Natural killer cell (primary cell): ENCODE measurements at places on chromosomes 5 and 9.

- H3K27ac ChIP-seq, result no peak overlapping the region
- no peaks in the 10 kb centered on the region for H3K4me1 ChIP-seq
- DNase-seq, result no peak
Observed at GRCh38 chr5:97501286-97501964, 318.4 kb upstream of the RIOK2 start.

- H3K4me3 ChIP-seq, result no peak overlapping the region
- no peak for DNase-seq
- no peaks in the 10 kb centered on the region for H3K4me1 ChIP-seq
- H3K27me3 ChIP-seq, result no peaks in the 10 kb centered on the region
Observed at GRCh38 chr5:87147441-87147840, 120.2 kb upstream of the RASA1 start.

GRCh38 chr5:41856644-41857491 is 13.4 kb downstream of the OXCT1 start:
- no peak overlapping the region for H3K4me3 ChIP-seq
- peak; percentile 89 for DNase-seq
- H3K27ac ChIP-seq, result no peak overlapping the region
- no peaks in the 10 kb centered on the region for H3K4me1 ChIP-seq
- H3K36me3 ChIP-seq, result peaks cover 52% of the 10 kb centered on the region

- H3K27ac ChIP-seq, result no peak overlapping the region
- H3K4me1 ChIP-seq, result no peaks in the 10 kb centered on the region
- no peak overlapping the region for H3K4me3 ChIP-seq
- no peaks in the 10 kb centered on the region for H3K36me3 ChIP-seq
- no peak for DNase-seq
- H3K27me3 ChIP-seq, result no peaks in the 10 kb centered on the region
Observed at GRCh38 chr5:64923151-64923685, 154.5 kb downstream of the CWC27 start.

GRCh38 chr9:551986-552929 is 289.2 kb upstream of the DMRT1 start:
- H3K36me3 ChIP-seq, result no peaks in the 10 kb centered on the region
- H3K27me3 ChIP-seq, result no peaks in the 10 kb centered on the region
- DNase-seq, result no peak
- H3K27ac ChIP-seq, result no peak overlapping the region
- H3K4me3 ChIP-seq, result no peak overlapping the region
- H3K4me1 ChIP-seq, result no peaks in the 10 kb centered on the region

GRCh38 chr5:76224898-76225297 is 141.7 kb downstream of the SV2C start:
- peaks cover 2% of the 10 kb centered on the region for H3K4me1 ChIP-seq
- no peaks in the 10 kb centered on the region for H3K36me3 ChIP-seq
- no peak overlapping the region for H3K4me3 ChIP-seq
- no peak for DNase-seq
- no peaks in the 10 kb centered on the region for H3K27me3 ChIP-seq
- no peak overlapping the region for H3K27ac ChIP-seq

DNA sequence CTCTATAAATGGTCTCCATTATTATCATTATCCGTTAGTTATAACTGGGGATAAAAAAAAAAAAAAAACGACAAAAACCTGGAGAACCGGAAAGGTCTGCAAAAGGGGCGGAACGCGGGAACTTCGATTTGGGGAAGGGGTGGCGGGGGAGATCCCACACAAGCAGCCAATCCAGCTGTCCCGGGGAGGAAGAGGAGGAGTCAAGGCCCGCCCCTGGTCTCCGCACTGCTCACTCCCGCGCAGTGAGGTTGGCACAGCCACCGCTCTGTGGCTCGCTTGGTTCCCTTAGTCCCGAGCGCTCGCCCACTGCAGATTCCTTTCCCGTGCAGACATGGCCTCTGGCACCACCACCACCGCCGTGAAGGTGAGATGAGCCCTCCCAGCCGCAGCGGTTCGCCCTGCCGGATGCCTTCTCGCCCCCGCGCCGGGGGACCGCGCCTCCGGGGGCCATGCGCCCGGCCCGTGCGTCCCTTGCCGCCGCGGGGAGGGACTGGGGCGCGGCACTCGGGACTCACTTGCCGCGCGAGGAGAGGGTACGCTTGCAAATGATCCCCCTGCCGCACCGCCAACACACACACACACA is at the start of gene MTAP:
Gene MTAP, plus strand, starts transcription at position 219 of the 583 bp plus-strand sequence. Its CDS starts 113 bp downstream, at position 332.
- peaks cover 16% of the 10 kb centered on the region for H3K4me1 ChIP-seq
- peak within 1 kb of the TSS; percentile 79 for H3K4me3 ChIP-seq
- peak; percentile 80 for DNase-seq
- H3K27ac ChIP-seq, result peak within 1 kb of the TSS; percentile 50
- peaks cover 7% of the 10 kb centered on the region for H3K27me3 ChIP-seq

GRCh38 chr5:33300209-33300742 is 140.5 kb upstream of the TARS1 start:
- H3K27ac ChIP-seq, result no peak overlapping the region
- H3K4me1 ChIP-seq, result no peaks in the 10 kb centered on the region

- no peaks in the 10 kb centered on the region for H3K4me1 ChIP-seq
- H3K27me3 ChIP-seq, result no peaks in the 10 kb centered on the region
- DNase-seq, result no peak
- no peaks in the 10 kb centered on the region for H3K36me3 ChIP-seq
- H3K27ac ChIP-seq, result no peak overlapping the region
Observed at GRCh38 chr5:66960369-66961137, 236.0 kb downstream of the CD180 start.

- H3K36me3 ChIP-seq, result no peaks in the 10 kb centered on the region
- H3K4me1 ChIP-seq, result no peaks in the 10 kb centered on the region
- no peak overlapping the region for H3K4me3 ChIP-seq
- DNase-seq, result no peak
Observed at GRCh38 chr9:33185858-33186257, 18.7 kb upstream of the B4GALT1 start.

- no peaks in the 10 kb centered on the region for H3K27me3 ChIP-seq
- H3K36me3 ChIP-seq, result no peaks in the 10 kb centered on the region
- H3K4me3 ChIP-seq, result no peak overlapping the region
Observed at GRCh38 chr5:4873652-4874051, 266.5 kb upstream of the ADAMTS16 start.

DNA sequence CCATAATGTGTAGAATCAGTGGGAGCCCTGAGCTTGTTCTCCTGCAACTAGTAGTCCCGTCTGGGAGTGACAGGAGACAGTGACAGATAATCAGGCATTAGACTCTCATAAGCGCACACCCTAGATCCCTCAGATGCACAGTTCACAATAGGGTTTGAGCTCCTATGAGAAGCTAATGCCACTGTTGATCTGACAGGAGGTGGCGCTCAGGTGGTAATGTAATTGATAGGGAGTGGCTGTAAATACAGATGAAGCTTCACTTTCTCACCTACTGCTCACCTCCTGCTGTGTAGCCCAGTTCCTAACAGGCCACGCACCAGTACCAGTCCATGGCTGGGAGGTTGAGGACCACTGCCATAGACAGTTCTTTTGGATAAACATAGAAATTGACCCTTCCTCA is 188.7 kb downstream of the ROR2 start:
- no peaks in the 10 kb centered on the region for H3K4me1 ChIP-seq
- no peak overlapping the region for H3K27ac ChIP-seq
- DNase-seq, result no peak

- H3K4me1 ChIP-seq, result no peaks in the 10 kb centered on the region
- H3K27me3 ChIP-seq, result no peaks in the 10 kb centered on the region
- no peaks in the 10 kb centered on the region for H3K36me3 ChIP-seq
- H3K4me3 ChIP-seq, result no peak overlapping the region
Observed at GRCh38 chr5:13780081-13780480, 164.4 kb downstream of the DNAH5 start.

- H3K27ac ChIP-seq, result no peak overlapping the region
- H3K27me3 ChIP-seq, result no peaks in the 10 kb centered on the region
- DNase-seq, result no peak
- peaks cover 5% of the 10 kb centered on the region for H3K4me1 ChIP-seq
- no peak overlapping the region for H3K4me3 ChIP-seq
- H3K36me3 ChIP-seq, result no peaks in the 10 kb centered on the region
Observed at GRCh38 chr9:74173284-74173683, 323.9 kb upstream of the RORB start.

DNA sequence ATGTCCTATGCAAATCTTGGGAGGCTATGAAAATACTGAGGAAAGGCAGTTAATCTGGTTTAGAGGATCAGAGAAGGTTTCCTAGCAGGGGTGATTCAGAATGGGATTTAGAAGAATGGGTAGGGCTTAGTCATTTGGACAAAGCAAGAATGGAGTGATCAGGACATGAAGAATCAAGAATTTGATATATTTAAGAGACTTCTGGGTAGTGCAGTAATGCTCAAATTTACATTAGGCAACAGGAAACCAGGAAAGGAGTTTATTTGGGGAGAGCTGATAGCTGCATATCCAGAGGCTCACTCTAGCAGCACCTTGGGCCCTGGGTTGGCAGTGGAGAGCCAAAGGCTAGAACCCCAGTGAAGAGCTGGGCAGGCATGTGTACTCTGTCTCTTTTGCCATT is 78.9 kb upstream of the PAPPA start:
- no peak overlapping the region for H3K27ac ChIP-seq
- H3K4me1 ChIP-seq, result no peaks in the 10 kb centered on the region
- no peaks in the 10 kb centered on the region for H3K36me3 ChIP-seq
- no peak for DNase-seq

DNA sequence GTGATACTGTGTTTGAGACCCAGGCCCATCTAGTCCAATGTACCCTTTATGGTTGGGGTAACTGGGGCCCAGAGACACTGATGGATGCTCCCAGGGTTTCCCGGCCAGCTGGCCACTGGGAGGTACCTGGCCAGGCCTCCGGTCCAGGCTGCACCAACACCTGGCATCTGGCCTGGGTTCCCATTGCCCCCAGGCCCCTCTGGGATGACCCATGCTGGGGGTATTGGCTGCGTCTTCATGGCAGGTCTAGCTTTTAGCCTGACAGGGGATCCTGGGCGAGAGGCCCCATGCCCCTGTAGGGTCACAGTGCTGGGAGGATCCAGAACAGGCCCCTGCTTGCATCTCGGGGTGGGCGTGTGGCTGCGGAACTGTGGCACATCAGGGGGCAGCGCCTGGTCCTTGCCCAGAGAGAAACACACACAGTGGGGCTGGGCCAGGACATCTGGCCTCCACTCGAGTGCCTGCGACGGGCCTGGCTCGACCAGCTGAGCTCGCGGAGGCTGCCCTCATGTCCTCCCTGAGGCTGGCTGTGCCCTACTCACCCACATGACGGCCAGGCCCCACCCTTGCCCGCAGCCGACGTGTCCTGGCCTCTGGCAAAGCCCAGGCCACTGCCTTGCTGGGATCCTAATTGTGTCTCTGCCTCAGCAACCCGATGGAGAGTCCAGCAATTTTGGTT is 21.5 kb upstream of the COL5A1 start:
- no peaks in the 10 kb centered on the region for H3K4me1 ChIP-seq
- no peaks in the 10 kb centered on the region for H3K27me3 ChIP-seq
- H3K36me3 ChIP-seq, result no peaks in the 10 kb centered on the region
- H3K27ac ChIP-seq, result no peak overlapping the region

- peak overlapping the region; percentile 93 for H3K27ac ChIP-seq
- H3K36me3 ChIP-seq, result no peaks in the 10 kb centered on the region
- H3K4me1 ChIP-seq, result peaks cover 32% of the 10 kb centered on the region
- H3K4me3 ChIP-seq, result peak overlapping the region; percentile 75
- no peaks in the 10 kb centered on the region for H3K27me3 ChIP-seq
Observed at GRCh38 chr5:18745042-18745987, 1111.1 kb downstream of the TAF11L14 start.

DNA sequence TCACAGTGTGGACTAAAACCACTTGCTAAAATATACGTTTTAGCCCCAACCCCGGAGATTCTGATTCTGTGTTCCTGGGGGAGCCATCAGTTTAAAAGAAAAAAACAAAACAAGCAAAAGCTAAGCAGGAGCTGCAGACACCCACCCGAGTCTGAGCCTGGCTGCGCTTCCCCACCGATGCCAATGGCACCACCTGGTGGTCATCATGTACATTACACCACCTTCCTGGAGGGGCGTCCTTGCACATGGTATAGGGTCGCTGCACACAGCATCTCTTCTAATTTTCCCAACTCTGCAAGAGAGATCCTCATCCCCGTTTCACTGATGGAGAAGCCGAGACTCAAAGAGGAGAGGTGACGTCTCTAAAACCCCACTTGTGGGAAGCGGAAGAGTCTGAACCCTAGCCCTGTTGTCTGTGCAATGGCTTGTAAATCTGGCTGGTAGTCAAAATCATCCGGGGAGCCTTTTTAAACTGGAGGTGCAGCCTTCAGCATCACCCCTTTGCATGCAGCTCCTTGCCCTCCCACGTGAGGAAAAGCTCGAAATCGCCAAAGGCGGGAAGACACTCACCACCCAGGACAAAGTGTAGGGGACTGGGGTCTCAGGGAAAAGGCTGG is 23.1 kb upstream of the CNOT6 start:
- peaks cover 5% of the 10 kb centered on the region for H3K4me1 ChIP-seq
- no peak overlapping the region for H3K4me3 ChIP-seq
- H3K27me3 ChIP-seq, result no peaks in the 10 kb centered on the region
- DNase-seq, result peak; percentile 84
- no peaks in the 10 kb centered on the region for H3K36me3 ChIP-seq
- no peak overlapping the region for H3K27ac ChIP-seq

- DNase-seq, result no peak
- H3K4me3 ChIP-seq, result no peak overlapping the region
- H3K27me3 ChIP-seq, result no peaks in the 10 kb centered on the region
- peaks cover 4% of the 10 kb centered on the region for H3K36me3 ChIP-seq
- H3K4me1 ChIP-seq, result peaks cover 49% of the 10 kb centered on the region
- no peak overlapping the region for H3K27ac ChIP-seq
Observed at GRCh38 chr5:39262981-39263380, 43.6 kb upstream of the FYB1 start.

DNA sequence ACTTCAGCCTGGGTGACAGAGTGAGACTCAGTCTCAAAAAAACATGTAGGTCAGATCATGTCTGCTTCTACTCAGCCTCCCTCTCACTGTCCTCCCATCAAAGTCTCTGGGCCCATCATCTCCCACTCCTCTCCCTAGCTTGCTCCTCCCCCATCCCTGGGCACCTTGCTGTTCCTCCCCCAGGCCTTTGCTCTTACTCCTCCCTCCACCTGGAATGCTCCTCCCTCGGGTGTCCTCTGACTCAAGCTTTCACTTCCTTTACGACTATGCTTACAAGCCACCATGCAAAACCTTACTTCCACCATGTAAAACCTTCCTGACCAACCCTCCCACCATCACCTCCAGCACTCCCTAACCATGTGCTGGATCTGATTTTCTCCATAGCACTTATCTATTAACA is 51.5 kb downstream of the MTMR12 start:
- peak overlapping the region; percentile 43 for H3K27ac ChIP-seq
- peaks cover 20% of the 10 kb centered on the region for H3K4me1 ChIP-seq
- no peak for DNase-seq
- no peak overlapping the region for H3K4me3 ChIP-seq
- H3K27me3 ChIP-seq, result no peaks in the 10 kb centered on the region

DNA sequence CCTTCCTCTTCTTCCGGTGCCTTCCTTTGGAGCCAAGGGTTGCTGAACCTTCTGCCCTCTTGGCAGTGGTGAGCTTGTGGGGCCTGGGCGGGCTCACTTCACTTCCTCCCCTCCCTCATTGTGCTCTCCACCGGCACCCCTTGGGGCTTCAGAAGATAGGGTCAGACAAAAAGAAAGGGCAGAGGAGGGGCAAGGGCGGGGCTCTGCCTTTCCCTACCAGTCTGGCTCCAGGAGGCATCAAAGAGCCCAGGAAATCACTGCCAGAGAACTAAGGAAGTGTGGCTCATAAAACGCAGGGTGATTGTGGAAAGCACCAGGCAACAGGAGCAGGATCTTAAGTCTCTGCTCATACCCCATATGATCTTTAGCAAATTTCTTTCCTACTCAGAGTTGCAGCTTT is 34.8 kb downstream of the ACOT12 start:
- no peak overlapping the region for H3K4me3 ChIP-seq
- H3K4me1 ChIP-seq, result no peaks in the 10 kb centered on the region
- H3K36me3 ChIP-seq, result no peaks in the 10 kb centered on the region
- DNase-seq, result no peak
- H3K27me3 ChIP-seq, result no peaks in the 10 kb centered on the region

- no peak overlapping the region for H3K4me3 ChIP-seq
- no peak overlapping the region for H3K27ac ChIP-seq
- no peak for DNase-seq
- H3K4me1 ChIP-seq, result peaks cover 17% of the 10 kb centered on the region
Observed at GRCh38 chr5:1280177-1281037, 14.5 kb downstream of the TERT start.
